Caki2 (cell line): ENCODE measurements at places on chromosomes 11 and 22.

DNA sequence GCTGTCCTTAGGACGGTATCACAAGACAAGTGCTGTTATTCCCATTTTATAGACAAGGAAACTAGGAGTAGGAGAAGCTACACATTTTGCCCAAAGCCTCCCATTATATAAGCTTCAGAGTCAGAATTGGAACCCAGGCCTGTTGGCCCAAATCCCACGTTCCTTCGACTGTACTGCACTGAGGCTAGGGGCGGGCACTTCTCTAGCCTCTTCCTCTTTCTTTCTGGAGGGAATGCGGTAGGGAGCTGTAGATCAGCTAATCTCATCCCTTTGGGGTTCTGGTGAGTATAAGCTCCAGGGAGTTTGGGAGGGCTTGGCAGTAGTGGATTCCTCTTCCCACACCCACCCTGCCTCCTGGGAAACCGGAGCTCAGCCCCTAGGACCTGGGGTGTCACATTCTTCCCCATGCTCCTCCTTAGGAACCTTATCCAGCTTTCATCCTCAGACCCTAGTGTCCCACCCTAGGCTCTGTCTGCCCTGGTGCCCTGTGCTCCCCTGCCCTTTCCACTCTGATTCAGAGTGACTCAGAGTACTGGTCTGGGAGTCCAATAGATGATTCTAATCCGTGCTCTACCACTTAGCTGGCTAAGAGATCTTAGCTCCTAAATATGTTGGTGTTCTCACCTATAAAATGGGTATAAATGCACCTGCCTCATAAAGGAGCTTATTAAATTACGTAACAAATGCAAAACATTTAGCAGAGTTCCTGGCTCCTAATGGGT, 29.3 kb downstream of the PHLDB1 start:
- DNase-seq, result no peak

- no peak for DNase-seq
Observed at GRCh38 chr11:19614370-19614940, 98.2 kb upstream of the NAV2 start.

DNA sequence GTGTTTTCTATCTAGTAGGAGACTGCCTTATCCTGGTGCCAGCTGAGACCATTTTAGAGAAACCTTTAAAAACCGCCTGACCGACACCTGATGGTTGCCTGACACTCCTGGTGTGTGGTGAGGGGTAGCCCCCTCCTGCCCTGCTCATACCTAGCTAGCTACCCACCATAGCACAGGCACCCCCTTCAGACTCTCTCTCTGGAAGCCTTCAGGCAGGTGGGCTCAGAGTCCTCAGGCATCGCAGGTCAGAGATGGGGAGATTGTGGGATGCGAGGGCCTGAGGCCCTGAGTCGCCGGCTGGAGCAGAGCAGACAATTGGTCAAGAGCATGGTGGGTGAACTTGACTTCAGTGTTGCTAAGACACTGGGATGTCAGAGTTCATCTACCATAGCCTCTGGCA, 424.6 kb downstream of the BRD1 start:
- DNase-seq, result no peak

DNA sequence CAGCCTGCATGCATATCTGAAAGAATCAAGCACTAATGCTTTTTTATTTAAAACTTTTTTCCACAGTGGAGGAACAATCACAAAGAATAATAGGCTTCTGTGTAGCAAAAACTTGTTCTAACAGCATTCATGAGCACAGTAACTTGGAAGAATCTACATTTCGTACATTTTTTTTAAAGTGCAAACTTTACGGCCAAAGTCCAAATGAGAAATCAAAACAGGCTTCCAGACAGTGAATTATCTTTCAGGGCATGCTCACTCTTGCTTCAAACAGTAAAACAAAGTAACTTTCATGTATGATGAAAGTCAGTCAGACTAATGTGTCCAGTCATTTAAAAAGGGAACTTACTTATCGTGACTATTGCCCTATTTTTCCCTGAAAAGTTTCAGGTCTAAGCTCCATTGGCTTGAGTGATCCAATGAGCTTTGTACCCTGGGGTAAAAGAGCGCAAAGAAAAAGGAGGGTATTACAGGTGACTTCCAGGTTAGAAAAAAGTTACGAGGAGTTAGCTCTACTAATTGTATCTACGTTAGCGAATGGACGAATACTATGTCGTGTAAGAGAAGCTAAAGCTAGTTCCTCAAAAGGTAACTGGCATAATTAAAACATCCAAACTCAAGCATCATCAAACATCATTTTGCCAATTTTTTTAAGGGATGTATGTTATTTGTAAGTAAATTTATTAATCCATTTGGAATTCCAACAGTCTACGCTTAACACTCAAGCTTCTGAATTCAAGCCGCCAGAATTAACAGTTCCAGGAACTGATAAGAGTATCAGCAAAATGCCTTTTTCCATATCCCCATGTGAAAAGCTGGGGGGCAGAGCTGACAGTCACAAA, 1.7 kb downstream of the PICALM start:
- DNase-seq, result peak; percentile 35

GRCh38 chr11:116348226-116348625, 424.6 kb downstream of the BUD13 start:
- no peak for DNase-seq

- peak; percentile 83 for DNase-seq
Observed at GRCh38 chr22:45478108-45478771, 24.4 kb upstream of the FBLN1 start.

- DNase-seq, result peak; percentile 72
Observed at GRCh38 chr22:30314915-30315314, 11.8 kb downstream of the TBC1D10A start.

DNA sequence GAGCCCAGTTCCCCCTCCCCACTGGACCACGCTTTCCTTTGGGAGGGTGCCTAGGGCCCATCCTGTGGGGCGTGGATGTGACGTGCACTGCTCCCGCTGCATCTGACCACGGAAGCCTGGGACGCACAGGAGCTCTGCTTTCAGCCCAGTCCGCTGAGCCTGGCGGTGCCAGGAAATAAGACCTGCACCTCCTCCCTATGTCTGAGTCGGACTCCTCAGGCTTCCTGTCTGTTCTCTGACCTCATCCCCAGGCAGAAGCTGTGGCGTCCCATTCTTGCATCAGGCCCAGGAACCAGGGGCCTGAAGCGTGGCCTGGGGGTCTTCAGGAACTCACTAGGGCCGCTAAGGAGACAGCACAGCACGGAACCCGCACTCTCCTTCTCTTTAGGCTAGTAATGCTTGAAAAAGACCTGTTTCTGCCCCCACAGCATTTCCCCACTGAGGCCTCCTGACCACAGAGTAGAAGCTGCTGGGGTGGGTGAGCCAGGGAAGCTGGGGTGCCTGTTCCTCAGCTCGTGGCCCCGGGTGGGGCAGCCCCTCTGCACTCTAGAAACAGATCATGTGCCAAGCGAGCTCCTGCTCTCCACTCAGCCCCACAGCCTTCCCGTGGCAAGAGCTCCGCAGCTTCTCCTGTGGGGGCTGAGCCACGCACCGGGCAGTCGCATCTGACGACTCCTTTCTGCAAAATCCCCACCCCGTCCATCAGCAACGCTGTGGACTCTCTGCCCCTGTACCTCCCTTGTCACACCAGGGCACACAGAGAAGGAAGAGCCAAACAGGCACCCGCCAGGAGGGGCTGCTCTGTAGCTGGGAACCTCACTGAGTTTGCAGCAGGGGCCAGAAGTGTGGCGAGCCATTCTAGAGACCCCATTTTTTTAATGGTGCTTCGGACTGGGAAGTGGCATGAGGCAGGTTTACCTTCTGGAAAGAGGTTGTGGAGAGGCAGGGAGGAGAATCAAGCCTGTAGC, 22.6 kb downstream of the MOV10L1 start:
- DNase-seq, result no peak

DNA sequence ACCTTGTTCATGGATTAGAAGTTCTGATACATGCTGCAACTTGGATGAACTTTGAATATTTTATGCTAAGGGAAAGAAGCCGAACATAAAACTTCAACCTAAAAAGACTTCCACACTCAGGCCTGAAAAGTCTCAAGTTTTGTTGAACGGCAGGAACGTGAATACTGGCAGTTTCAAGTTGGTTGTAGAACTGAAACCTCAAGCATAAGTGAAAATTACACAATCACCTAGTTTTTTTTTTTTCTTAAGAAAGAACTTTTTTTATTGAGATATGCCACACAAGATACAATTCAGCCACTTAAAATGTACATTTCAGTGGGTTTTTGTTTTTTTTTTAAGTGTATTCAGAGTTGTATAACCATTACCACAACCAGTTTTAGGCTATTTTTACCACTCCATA, 50.8 kb upstream of the ADORA2A start:
- no peak for DNase-seq

GRCh38 chr11:111978028-111978771, 41.1 kb downstream of the DIXDC1 start:
- DNase-seq, result peak; percentile 17

DNA sequence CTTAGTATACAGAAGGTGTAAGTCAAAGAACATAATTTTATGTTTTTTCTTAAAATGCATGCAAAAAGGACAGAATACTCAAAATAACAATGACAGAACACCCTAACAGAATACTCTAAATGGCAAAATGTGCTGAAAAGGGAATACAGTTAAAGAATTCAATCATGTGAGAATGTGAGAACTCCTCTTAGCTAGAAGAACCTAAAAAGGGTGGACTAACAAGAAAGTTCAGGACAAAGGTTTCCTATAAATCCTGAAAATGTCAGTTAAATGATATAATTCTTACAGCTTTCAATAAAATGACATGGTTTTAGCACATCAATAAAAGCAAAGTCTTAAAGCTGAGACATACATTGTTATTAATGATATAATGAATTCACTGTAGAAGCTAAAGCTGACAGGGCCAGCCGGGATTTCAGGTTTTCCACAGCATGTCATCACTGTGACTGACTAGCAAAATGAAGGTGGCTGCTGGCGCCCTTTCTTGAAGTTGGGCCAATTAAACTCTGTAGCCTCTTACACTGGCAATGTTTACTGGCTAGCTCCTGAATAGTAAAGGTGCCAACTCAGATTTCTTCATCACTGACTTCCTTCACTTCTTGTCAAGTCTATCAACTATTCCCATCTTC, 244.4 kb downstream of the TTC28 start:
- DNase-seq, result no peak

DNA sequence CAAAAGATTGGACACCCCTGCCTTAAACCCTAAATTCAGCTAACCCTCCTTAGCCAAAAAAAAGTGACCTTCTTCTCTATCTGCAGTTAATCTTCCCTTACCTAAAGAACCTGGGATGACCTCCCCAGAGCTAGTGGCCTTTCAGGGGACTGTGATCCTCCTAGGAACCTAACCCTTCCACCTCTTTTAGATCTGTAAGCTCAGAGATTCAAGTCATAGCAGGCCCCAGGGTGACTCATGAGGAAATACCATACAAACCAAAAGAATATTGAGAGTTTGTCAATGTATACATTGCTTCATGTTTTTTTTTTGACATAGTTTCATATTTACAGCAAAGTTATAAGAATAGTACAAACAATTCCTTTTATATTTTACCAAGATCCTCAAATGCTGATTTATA, 38.3 kb upstream of the CXCR5 start:
- no peak for DNase-seq

GRCh38 chr11:106152824-106153223, 75.4 kb downstream of the AASDHPPT start:
- DNase-seq, result no peak

DNA sequence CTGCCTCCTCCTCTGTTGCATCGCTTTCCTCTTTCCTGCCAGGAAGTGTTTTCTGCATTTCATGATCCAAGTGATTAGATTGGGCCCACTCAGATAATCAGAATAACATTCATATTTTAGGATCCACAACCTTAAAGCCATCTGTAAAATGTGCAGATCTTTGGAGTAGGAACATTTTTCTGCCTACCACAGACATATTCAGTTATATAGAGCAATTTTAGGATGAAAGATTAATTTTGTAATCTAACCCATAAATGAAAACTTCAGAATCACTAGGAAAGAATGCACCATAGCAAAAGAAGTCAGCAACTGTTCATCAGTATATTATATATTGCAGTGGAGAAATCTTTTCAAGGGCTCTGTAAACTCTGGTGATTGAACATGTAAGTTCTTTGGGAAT, 659.9 kb upstream of the LUZP2 start:
- no peak for DNase-seq

DNA sequence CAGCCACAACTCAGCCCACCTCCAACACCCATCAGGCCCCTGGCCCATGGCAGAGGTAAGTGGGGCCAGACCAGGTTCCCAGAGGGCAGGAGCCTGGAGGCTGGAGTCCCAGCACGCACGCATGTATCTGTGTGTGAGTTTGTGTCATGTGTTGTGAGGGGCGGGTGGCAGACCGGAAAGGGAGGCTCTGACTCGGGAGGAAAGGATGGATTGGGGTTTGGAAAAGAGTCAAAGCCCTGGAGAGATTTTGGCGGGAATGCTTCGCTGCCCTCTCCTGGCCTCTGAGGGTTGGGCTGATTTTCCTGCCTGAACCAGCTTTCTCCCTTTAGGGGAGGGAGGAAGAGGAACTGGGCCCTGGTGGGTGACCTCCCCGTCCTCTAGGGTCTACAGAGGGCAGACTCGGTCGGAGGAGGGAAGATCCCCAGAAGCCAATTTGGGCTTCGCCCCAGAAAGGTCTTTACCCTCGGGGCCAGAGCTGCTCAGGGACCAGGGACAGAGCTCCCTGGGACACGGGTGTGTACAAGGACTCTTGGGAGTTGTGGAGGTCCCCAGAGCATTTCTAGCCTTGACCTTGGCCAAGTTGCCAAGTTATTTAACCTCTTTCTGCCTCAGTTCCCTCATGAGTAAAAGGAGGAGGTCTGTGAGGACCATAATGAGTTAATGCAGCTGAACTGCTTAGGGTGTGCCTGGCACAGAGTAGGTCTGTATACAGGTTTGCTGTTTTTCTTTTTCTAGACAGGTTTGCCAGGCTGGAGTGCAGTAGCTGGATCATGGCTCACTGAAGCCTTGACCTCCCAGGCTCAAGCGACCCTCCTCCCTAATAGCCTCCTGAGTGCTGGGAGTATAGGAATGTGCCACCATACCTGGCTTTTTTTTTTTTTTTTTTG, 6.9 kb downstream of the C11orf68 start:
- peak; percentile 86 for DNase-seq

DNA sequence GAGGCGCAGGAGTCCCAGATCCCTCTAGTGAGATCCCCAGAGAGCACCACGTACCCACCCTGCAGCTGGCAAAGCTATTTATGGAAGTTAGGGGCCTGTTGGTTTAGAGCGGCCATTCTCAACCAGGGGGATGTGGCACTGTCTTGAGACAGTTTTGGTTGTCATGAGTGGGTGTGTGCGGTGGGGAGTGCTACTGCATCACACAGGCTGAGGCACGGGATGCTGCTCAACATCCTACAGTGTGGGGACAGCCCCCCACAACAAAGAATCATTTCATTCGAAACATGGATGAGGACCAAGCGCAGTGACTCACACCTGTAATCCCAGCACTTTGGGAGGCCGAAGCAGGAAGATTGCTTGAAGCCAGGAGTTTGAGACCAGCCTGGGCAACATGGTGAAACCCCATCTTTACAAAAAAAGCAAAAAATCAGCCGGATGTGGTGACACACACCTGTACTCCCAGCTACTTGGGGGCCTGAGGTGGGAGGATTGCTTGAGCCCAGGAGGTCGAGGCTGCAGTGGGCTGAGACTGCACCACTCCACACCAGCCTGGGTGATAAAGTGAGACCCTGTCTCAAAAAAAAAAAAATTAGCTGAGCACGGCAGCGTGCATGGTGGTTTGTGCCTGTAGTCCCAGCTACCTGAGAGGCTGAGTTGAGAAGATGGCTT, 28.2 kb downstream of the GGT5 start:
- no peak for DNase-seq

GRCh38 chr22:36123673-36124630, 36.6 kb downstream of the APOL3 start:
- DNase-seq, result peak; percentile 95
